ENCODE measurements at places on chromosomes 2 and 18.
A peak's percentile ranks its signal among the peaks of the same experiment; 100 is the strongest.

DNA sequence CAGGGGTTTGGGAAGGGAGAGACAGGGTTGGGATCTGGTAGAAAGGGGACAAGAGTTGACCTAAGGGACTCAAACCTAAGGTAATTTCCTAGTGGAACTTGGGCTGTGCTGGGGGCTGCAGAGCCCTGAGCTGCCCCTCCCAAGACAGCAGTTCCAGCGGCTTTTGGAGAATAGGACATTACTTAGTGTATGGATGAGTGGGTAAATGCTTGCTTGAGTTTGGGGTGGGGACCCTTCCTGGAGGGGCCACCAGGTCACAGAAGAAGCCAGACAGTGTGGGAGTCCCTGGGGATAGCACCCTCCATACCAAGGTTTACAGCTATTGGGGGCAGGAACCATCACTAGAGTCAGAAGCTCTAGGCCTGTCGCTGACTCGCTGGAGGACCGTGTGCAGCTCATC lies 111.5 kb downstream of the CAPN13 start:
- no peak for DNase-seq

DNA sequence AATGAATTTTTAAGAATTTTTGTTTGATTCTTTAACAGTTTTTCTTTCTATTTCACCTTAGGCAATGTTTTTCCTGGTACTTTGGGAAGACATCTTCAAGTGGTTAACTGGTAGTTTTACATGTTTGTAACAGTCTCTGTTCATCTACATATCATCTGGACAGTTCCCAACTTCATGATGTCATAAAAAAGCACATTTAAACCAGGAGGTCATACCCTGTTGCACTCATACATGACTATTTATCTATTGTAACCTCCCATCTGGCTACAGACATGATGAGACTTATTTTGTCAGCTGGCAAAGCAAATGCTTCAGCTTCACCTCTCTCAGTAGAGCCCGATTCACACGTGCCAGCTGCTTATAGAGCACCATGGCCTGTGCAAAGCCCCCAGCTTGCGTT lies 99.8 kb upstream of the YPEL5 start:
- no peak for DNase-seq

- DNase-seq, result no peak
These were observed 54.1 kb downstream of the E2F6 start for GRCh38 chr2:11411768-11412448.

- DNase-seq, result no peak
These were observed 13.3 kb downstream of the RELCH start for GRCh38 chr18:62200121-62200914.

DNA sequence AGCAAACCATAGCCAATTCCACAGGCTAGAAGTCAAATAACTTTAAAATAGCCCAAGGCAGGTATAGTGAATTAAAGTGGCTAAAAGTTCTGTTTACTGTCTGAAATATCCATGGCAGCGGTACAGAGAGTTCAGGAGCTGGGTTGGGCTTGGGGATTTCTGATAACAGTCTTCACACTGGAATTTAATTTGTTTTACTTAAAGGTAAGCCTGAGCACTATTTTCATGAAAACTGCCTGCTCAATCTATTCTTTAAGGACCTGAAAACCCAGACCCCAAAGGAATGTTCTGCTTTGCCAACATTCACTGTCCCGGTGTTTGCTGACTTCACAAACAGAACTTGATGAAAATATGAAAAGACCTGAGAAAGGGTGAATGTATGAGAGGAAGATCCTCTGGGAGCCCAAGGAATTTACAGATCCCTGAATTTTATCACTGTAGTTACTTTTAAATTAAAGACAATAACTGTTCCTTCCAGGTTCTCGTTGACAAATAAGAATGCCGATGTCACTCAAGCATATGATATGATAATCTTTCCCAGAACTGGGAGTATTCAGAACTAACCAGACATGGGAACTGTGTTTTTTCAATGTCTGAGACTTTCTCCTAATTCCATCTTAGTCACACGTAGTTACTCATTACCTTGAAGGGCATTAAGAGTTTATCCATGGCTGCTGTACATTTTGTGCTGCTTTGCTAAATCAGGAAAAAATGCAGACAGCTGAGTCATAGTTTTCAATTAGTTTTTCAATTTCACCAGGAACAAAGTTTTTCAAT lies 28.3 kb upstream of the ITGB6 start:
- DNase-seq, result no peak

DNA sequence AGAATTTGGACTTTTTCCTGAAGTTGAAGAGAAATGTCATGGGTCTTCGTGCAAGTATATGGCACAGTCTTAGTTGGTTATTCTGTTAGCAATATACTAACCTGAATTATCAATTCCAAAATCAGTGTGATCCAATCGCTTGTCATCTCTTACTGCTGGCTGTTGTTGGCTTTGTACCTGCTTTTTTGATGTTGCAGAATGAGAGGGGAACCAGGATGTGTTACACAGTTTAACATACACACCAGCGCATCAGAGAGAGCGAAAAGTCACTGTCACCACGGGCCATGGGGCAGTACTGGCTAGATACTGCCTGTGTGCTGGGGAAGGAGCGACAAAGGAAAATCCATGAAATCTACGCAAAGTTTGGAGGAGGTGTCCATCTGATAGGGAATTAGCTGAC lies 59.3 kb upstream of the SPP2 start:
- no peak for DNase-seq

DNA sequence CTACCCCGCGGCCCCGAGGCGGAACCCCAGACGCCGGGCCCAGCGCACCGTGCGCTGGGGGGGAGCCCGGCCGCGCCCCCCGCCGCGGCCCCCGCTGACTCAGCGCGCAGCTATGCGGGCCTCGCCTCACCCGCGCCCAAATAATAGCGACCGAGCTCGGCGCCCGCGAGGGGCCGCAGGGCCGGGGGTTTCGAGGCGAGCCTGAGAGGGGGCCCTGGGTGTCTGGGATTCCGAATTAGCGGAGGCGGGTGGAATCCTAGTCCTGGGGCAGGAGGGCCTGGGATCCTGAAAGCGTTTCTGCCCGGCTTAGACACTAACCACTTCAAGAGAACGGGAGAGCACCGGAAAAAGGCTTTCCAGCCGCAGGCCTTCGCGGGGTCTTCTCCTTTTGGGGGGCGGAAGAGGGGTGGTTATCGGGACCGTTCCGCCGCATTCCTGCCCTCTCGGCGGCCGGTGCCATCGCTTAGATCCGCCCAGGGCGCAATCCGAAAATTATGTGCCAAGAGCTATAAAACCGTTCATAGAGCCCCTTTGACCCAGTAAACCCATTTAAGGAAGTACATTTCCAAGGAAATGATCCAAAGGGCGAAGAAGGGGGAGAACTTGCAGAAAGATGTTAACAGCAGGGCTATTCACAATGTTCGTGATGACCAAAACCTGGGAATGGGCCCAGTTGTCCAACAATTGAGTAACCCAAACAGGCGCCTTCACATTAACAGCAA lies 681 bp upstream of the ROCK2 start:
- DNase-seq, result peak; percentile 72

GRCh38 chr2:137924019-137924418 lies 40.3 kb upstream of the HNMT start:
- DNase-seq, result no peak

- DNase-seq, result no peak
These were observed 92.2 kb upstream of the DSEL start for GRCh38 chr18:67608615-67609273.

DNA sequence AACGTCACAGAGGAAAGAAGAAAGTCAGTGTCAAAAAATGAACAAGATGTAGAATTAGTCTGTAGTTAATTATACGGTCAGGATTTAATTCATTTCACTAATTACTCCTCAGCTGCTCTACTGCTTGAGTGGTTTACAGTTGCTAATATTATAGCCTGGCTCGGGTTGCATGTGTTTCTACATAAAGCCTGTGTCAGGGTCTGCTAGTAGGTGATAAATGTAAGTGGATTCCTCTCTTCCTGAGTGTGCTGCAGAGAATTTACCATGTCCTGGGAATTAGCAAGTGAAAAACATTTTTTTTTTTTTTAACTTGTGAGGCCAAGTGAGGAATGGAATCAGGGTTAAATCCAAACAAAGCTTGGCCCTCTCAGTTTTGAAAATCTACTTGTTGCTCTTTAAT lies 622.6 kb downstream of the EPHA4 start:
- no peak for DNase-seq

DNA sequence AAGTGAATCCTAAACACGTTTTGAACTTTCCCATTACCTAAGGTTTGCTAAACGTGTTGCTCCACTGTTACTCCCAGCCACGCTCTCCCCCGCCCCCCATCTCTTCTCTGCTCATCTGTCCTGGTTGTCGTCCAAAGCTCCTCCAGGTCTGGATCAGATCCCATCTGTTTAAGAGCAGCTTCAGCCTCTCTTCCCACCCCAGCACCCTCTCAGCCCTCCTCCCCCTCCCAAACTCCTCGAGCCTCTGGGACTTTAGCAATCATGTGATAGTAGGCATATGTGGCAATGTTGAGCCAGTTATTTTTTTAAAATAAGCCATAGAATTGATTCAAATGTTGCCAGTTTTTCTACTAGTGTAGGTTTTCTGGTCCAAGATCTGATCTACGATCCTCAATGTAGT lies 20.0 kb upstream of the LPIN1 start:
- no peak for DNase-seq

GRCh38 chr2:240455647-240456446 lies 20.4 kb downstream of the GPC1 start:
- DNase-seq, result no peak

GRCh38 chr2:121194626-121195025 lies 90.4 kb downstream of the TFCP2L1 start:
- no peak for DNase-seq

GRCh38 chr2:6879011-6879410 lies 1.4 kb downstream of the RSAD2 start:
- DNase-seq, result no peak

DNA sequence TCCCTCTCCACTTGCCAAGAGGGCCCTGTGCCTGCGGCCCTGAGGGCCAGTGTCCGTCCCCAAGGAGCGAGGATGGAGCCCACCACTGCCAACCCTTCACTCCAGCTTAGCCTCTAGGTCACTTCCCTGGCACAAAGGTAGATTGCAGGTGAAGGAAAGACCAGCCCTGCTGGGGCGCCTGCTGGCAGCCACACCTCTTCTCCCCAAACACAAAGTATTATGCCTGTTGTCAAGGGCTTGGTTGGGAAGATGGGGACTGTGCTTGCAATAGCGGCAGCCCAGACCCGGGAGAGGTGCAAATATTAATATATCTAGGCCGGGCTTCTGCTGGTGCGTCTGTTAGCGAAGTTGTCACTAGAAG lies 7.7 kb downstream of the KCNF1 start:
- DNase-seq, result no peak

- no peak for DNase-seq
These were observed 63.9 kb downstream of the LRRFIP1 start for GRCh38 chr2:237691029-237691907.

- DNase-seq, result no peak
These were observed 231.4 kb upstream of the ZEB2 start for GRCh38 chr2:144751142-144751905.

- DNase-seq, result peak; percentile 8
These were observed 7.8 kb upstream of the OR6B3 start for GRCh38 chr2:240060977-240061591.

- DNase-seq, result no peak
These were observed 77.1 kb upstream of the UGP2 start for GRCh38 chr2:63764630-63765029.

- no peak for DNase-seq
These were observed 199.1 kb upstream of the CHAC2 start for GRCh38 chr2:53568469-53568868.

GRCh38 chr18:21112543-21113105 lies 1.0 kb upstream of the ROCK1 start:
- DNase-seq, result no peak

GRCh38 chr2:46772500-46772899 lies 143.1 kb downstream of the MCFD2 start:
- DNase-seq, result no peak

DNA sequence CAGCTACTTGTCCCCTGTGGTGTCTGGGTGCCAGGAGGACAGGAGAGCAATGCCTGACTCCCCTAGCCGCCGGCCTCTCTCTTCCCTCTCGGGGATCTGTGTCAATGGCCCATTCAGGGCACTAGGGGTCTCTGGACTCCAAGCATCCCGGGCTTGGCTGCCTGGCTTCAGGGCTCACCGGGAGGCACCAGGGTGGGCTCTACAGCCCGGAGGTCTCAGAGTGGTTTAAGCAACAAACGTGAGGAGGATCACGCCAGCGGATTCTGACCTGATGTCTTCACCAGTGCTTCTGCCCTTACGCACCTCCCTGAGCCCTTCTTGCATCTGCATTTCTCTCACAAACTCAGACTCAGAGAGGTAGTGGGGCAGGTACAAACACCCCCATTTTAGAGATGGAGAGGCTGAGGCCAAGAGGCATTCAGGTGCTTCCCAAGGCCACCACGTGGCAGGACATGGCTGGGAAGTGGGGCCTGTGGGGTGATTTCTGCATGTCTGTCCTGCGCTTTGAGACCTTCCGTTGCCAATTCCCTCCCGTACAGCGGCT lies 243.0 kb downstream of the CELF4 start:
- no peak for DNase-seq

- no peak for DNase-seq
These were observed 1.5 kb downstream of the HES6 start for GRCh38 chr2:238238311-238238765.

DNA sequence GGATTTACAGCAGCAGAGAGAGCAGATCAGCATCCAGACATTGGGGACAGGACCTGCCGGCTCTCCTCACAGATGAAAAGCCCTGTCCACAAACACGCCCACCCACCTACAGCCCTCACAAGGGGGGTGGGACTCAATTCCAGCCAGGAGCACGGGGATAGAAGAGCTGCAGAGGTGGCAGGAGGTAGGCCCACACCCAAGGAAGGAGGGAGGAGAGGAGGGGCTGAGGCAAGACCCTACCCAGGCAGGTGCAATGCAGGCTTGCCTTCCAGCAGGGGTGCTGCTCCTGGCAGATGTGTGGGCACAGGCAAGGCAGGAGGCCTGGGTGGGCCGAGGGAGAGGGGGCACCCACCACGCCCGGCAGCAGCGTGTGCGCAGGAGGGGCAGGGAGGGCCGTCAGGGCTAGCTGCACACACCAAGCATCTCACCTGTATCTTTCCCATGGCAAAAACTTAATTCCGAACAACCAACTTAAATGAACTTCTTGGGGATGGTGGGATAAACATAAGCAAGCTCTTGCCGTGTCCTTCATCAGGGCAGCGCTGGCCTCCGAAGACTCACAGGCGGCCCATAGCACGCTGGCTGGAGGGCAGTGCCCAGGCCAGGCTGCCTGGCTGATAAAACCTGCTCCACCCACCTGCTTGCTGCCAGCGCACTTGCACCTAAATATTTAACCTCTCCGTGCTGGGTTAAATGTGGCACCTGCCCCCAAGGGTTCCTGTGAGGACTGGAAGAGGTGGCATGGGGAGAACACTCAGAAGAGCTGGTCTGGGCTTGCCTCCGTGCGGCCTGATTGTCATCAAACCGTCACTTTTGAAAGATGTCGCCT lies 219.5 kb downstream of the HDAC4 start:
- DNase-seq, result no peak

- DNase-seq, result no peak
These were observed 82.0 kb downstream of the APOB start for GRCh38 chr2:20961858-20962257.

- DNase-seq, result no peak
These were observed 1441.7 kb upstream of the CELF4 start for GRCh38 chr18:39007031-39007902.

All from T1000 (cell line).